ENCODE measurements at places on chromosomes 2 and 18.
A peak's percentile ranks its signal among the peaks of the same experiment; 100 is the strongest.

- no peak for DNase-seq
These were observed 171.7 kb downstream of the MYT1L start for GRCh38 chr2:2159336-2159735.

- DNase-seq, result no peak
These were observed 221.8 kb downstream of the FHOD3 start for GRCh38 chr18:36519358-36519757.

- DNase-seq, result no peak
These were observed 48.7 kb downstream of the IMPA2 start for GRCh38 chr18:12029786-12030584.

- no peak for DNase-seq
These were observed 34.1 kb upstream of the CTAGE1 start for GRCh38 chr18:22451796-22452195.

- no peak for DNase-seq
These were observed 1.9 kb downstream of the PRKRA start for GRCh38 chr2:178448968-178449661.

- DNase-seq, result no peak
These were observed 291.7 kb upstream of the KYNU start for GRCh38 chr2:142585785-142586184.

DNA sequence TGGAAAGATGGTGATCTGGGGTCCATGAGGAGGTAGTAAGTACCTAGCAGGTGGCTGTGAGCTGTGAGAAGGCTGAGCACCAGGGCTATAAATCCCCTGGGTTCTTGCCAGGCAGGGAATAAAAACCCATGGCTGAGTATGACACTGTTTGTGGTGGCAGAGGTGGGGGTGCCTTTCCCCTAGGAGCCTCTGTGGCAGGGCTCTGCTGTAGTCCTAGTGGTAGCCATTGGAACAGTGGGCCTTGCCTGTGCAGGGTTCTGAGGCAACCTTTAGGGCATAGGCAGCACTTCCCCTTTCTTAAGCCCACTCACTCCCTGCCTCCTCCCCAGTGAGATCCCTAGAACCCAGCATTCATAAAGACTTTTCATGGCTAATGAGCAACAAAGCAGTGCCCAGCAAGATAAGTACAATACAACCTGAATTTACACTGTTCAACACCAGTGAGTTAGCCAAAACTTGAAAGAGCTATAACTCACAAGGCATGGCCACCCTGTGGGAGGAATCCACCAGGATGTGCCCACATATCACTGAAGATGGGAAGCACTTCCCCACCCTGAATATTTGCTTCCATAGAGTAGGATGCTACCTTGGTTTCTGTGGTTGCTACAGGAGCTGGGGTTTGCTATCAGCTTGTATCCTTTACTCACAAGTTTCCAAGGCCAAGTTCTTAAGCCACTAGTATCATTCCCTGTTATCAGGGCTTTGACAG lies 100.9 kb upstream of the NEUROD1 start:
- no peak for DNase-seq

GRCh38 chr2:111200333-111200881 lies 79.7 kb downstream of the BCL2L11 start:
- DNase-seq, result no peak

GRCh38 chr18:12324991-12325725 lies 17.1 kb downstream of the TUBB6 start:
- peak; percentile 29 for DNase-seq

DNA sequence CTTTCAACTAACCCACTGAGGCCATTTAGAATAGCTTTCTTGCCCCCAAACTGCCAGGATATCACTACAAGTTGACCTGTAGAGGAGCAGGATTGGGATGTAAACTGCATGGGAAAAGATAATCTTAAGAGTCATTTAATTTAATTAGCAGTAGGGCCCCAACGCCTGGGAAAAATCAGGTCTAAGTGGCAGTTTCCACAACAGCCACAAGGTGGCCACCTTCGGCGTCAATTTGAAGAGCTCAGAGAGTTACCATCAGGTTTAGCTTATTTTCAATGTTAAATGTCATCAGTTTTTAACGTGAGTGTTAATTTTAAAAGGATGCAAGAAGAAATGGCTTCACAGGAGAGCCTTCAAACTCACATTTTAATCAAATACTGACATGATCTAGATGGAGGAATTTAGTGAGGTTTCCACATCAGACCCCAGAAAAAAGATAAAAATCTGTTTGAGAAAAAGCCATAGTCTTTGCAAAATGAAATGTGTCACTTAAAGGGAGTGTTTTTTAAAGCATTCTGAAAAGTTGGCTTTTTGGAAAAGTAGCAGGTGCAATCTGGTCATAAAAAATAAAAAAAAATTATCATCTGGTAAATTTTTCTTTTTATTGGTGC lies 77.3 kb upstream of the UPP2 start:
- peak; percentile 72 for DNase-seq

DNA sequence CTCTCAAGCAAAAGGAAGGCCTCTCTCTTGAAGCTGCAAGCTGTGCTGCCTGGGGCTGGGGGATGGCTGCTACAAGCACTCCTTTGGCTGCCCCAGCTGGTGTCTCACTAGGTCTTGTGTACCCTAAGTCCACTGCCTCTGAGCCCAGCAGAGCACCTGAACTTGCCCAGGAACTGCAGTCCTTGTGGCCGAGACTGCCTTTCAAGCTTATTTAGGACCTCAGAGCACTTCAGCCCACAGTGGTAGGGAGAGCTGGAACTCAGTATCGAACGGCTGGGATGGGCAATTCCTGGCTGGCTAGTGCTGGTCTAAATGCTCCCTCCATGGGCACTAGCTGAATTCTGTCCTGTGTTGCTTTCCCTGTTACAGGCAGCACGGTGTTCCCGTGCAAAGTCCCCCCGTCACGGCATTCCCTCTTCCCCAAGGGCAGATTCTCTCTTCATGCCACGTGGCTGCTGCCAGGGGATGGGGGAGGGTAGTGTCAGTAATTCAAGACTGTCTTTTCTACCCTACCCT lies 25.9 kb downstream of the STPG4 start:
- DNase-seq, result no peak

GRCh38 chr18:25825056-25825455 lies 265.4 kb downstream of the SS18 start:
- no peak for DNase-seq

All from activated CD8-positive, alpha-beta memory T cell treated with anti-CD3 and anti-CD28 coated beads, Interleukin-2, amount 50 U/mL, for 48 hours (primary cell).